Endothelial cell (in vitro differentiated cells): ENCODE measurements at places on chromosomes 2 and 18.

- no peak for DNase-seq
Observed at GRCh38 chr2:127235082-127235702, 15.1 kb upstream of the CYP27C1 start.

- no peak for DNase-seq
Observed at GRCh38 chr18:2425426-2426317, 145.6 kb downstream of the METTL4 start.

DNA sequence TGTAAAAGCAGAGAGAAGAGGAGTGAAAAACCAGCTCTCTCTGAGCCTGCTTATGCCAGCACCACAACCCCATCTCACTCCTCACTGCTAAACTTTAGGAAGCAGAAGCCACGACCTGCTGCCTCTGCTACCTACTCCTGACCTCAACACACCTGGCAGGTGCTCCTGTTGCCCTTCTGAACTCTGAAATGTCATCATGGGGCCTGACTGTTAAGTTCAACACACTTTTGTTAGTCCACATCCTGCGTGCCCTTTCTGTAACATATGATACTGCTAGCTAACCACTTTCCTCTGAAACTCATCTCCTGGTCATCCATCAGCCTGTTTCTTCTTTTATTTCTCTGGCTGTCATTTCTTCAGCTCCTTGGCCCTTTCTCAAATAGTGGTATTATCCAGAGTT, 118.1 kb downstream of the EPB41L3 start:
- DNase-seq = no peak

GRCh38 chr2:160353166-160353565, 140.4 kb downstream of the RBMS1 start:
- DNase-seq = no peak

DNA sequence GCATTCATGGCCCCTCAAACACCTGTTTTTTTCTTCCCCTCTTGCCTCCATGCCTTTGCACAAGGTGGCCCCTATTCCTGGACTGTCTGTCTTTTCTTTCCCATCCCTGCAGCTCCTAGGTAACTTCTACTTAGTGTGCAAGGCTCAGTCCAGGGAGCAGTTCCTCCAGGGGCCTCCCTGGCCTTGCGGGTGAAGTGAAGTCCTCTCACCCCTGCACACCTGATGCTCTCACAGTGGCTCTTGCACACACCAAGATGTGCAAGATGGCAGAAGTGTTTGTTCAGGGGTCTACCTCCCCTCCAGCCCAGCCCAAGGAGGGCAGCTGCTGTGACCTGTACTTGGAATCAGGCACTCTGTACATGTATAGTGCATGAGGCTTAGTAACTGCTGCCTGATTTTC, 236.8 kb upstream of the HS6ST1 start:
- DNase-seq = no peak
